ENCODE measurements at places on chromosomes 16 and 17.

DNA sequence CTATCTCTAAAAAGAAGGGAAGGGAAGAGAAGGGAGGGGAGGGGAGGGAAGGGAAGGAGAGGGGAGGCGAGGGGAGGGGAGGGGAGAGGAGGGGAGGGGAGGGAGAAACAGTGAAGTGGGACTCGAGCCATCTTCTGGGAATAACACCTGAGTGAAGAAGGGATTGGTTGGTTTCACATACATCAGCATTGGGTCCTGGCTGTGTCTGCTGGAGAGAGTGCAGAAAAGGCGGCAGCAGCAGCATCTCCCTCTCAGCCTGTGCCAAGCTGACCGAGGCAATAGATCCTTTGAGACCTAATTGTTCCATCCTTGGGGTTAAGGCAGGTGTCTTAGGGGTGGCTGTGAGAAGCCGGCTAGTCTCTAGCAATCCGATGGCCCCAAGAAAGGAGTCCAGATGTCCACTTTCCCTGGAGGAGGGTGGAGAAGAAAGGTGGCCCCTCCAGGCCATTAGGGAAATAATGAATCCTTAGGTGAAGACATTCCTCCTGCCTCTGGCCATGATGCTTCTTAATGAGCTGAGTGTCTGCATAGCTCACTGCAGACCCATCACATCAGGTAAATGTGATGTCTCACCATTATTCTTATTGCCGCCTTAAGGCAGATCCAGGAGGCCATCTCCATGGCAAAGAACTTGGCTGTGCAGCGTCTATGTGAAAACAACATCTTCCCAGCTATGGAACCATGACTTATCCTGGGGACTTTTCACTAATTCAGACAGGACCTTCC is 71.6 kb downstream of the WIPI1 start:
- peaks cover 41% of the 10 kb centered on the region for H3K4me1 ChIP-seq
- no peaks in the 10 kb centered on the region for H3K36me3 ChIP-seq
- no peaks in the 10 kb centered on the region for H3K27me3 ChIP-seq
- no peak overlapping the region for H3K4me3 ChIP-seq
- DNase-seq: no peak
- no peak overlapping the region for H3K27ac ChIP-seq

- H3K4me1 ChIP-seq: peaks cover 32% of the 10 kb centered on the region
- no peaks in the 10 kb centered on the region for H3K36me3 ChIP-seq
- no peaks in the 10 kb centered on the region for H3K27me3 ChIP-seq
Measured at GRCh38 chr17:77375108-77375916, 234.5 kb downstream of the SEC14L1 start.

DNA sequence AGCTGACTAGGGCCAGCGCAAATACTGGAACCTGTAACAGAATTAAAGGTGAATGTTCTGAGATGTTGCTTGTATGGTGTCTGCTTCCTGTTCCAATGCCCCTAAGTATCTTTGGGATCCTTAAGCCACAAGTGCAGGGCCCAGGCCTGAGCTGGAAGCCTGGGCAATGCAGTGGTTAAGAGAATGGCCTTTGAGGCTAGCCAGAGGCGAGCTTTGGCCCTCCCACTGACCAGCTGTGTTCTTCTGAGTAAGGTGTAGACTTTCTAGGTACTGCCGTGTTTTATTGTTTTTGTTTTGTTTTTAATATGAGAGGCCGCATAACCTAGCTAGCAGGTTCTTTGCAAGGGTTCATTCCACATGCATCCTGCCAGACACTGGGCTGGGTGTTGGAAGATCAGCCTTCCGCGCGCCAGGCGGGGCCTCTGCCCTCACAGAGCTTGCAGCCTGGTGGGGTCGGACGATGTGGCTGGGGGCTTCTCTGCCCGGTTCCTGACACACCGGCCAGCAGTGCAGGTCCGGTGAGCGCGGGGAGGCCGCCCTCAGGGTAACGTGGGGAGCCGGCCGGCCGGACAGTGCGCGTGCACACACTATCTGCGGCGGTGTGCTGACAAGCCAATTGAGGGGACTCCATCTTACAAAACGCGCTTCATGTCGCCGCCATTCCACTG is 551 bp upstream of the MLX start:
- peaks cover 33% of the 10 kb centered on the region for H3K4me1 ChIP-seq
- H3K36me3 ChIP-seq: no peaks in the 10 kb centered on the region
- H3K27ac ChIP-seq: peak overlapping the region; percentile 97
- DNase-seq: no peak

DNA sequence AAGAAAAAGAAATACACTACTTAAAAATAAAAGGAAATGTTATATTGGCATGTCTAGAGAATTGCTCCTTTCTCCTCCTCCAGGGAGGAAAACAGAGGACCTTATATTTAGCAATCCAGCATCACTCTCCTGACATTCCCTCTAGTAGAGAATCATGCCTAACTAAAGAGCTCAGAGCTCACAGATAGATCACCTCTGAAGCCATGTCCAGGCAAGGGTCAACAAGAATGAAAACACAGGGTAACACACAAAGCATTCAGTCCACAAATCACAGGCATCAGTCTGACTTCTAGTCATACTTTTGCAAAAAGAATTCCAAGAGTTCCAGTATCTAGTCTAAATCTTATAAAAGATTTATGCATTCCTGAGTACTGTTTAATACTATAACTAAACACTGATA is 4.4 kb upstream of the HASPIN start:
- peak overlapping the region; percentile 90 for H3K27ac ChIP-seq
- H3K27me3 ChIP-seq: no peaks in the 10 kb centered on the region
- H3K4me3 ChIP-seq: peak overlapping the region; percentile 66
- DNase-seq: no peak

- H3K4me3 ChIP-seq: no peak overlapping the region
- DNase-seq: no peak
- no peaks in the 10 kb centered on the region for H3K36me3 ChIP-seq
- peaks cover 13% of the 10 kb centered on the region for H3K27me3 ChIP-seq
- no peaks in the 10 kb centered on the region for H3K4me1 ChIP-seq
Measured at GRCh38 chr16:48125888-48126287, 29.9 kb downstream of the ABCC12 start.

- H3K36me3 ChIP-seq: no peaks in the 10 kb centered on the region
- DNase-seq: no peak
Measured at GRCh38 chr16:57606147-57606846, 22.1 kb upstream of the ADGRG1 start.

- H3K4me1 ChIP-seq: peaks cover 11% of the 10 kb centered on the region
- H3K27ac ChIP-seq: no peak overlapping the region
- peaks cover 14% of the 10 kb centered on the region for H3K27me3 ChIP-seq
Measured at GRCh38 chr17:50059256-50059655, 3.3 kb downstream of the ITGA3 start.

DNA sequence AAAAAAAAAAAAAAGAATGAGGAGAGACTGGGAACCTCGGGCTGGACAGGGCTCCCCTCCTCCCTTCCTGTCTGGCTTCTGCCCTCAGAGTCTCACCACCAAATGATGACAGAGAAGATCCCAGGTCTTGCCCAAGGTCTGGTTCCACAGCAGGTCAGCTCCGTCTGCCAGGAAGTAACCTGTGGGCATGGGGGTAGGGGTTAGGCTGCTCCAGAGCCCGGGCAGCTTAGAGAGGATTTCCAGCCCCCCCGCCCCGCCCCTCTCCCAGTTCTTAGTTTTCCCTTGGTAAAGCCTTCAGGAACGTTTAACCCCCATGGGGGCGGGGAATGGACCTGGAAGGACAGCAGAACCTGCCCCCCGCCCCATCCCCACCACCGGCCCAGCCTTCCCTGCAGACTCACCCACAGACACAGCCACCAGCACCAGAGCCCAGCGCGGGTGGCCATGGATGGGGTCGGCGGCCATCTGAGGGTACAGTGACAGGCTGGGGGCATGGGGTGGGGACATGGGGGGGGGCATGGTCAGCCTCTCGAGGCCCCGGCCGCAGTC is 700 bp downstream of the TLCD2 start:
- H3K4me3 ChIP-seq: no peak overlapping the region
- DNase-seq: peak; percentile 29
- no peak overlapping the region for H3K27ac ChIP-seq
- peaks cover 12% of the 10 kb centered on the region for H3K4me1 ChIP-seq

DNA sequence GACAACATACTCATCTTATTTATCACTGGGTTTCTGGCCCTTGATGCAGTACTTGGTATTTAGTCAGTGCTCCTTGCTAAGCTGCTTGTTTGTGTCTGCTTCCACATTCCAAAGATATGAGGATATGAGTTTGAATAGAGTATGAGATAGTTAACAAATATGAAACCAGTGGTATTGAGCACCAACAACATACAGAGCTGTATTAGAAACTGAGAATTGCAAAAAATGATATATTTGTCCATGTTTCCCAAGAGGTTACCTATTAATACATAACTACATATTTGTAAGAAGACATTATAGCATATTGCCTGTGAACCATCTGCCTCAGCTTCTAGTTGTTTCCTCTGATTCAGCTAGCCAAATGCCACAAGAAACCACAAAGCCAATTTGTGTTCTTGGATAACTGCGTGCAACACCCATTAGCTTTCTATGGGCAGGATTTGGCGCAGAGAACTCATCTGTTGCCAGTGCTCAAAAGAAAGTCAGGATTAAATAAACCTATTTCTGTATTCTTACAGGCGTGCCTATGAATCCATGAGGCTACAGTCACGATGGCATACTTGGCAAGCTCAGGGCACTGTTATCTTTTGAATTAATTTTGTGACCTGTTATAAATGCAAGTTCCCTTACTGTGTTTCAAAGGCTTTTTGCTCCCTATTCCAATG is 194.4 kb downstream of the MAP2K6 start:
- H3K4me3 ChIP-seq: no peak overlapping the region
- no peak overlapping the region for H3K27ac ChIP-seq
- no peaks in the 10 kb centered on the region for H3K36me3 ChIP-seq
- H3K27me3 ChIP-seq: peaks cover 8% of the 10 kb centered on the region
- peaks cover 2% of the 10 kb centered on the region for H3K4me1 ChIP-seq

DNA sequence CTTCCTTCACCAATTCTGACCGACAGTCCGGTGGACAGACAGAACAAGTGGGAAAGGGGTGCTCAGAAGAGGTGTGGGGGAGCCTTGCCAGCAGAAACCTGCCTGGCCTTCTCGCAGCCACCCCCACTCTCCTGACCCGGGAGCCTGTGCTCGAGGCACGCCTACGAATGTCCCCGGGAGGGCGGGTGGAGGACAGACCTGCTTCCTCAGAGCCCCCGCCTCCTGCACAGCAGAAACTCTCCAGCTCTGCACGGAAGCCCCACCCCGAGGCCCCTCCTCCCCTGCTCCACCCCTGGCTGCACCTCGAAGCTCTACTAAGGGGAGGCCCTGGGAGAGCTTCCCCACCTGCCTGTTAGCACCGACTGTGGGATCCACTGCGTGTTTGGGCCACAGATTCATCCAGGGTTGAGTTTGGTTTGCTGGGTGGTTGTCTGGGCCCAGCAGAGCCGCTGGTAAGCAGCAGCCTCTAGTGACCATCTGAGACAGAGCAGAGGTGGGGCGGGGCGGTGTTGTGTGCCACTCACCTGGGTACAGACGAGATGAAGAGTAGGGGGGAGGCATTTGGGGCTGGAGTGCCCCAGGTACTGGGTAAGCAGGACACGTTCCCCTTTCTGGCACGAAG is 6.2 kb downstream of the TAF1C start:
- DNase-seq: no peak
- peaks cover 14% of the 10 kb centered on the region for H3K4me1 ChIP-seq
- H3K27ac ChIP-seq: no peak overlapping the region
- no peak overlapping the region for H3K4me3 ChIP-seq

DNA sequence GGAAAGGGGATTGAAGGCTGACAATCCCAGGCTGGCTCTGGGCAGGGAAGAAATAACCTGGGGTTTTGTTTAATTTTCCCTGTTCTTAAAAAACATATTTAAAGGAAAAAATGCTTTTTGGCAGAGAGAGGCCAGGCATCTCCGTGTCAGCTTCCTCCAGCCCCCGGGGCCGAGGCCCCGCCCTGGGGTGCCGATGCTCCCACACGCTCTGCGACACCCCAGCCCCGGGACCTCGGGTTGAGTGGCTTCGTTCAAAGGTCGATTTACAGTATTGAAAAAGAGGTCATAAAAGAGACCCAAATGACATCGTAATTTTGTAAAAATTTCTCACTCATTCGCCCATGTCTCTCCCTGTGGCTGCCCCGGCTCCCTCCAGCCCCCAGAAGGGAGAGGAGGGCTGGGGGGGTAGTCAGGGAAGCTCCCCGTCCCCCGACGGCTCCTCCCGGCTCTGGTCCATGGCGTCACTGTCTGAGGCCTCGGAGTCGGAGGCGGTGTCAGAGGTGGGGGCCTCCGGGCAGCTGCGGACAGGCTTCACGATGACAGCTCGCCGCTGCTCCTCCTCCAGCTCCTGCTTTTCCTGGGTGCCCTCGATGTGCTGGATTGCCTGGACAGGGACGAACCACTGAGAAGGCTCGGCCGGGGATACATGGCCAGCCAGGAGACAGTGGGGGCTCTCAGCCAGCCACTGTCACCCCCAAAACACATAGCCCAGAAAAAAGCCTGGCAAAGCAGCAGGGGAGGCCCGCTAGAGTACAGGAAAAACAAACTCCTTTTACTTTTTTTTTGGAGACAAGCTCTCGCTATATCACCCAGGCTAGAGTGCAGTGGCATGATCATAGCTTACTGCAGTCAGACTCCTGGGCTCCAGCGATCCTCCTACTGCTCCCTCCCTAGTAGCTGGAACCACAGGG is 14.9 kb downstream of the TFAP4 start:
- no peaks in the 10 kb centered on the region for H3K27me3 ChIP-seq
- H3K4me1 ChIP-seq: peaks cover 12% of the 10 kb centered on the region
- H3K27ac ChIP-seq: no peak overlapping the region

GRCh38 chr17:47099451-47099986 is 89.6 kb downstream of the CDC27 start:
- no peak for DNase-seq
- no peaks in the 10 kb centered on the region for H3K36me3 ChIP-seq
- H3K27ac ChIP-seq: peak overlapping the region; percentile 89
- no peaks in the 10 kb centered on the region for H3K27me3 ChIP-seq

- peak overlapping the region; percentile 87 for H3K27ac ChIP-seq
- DNase-seq: peak; percentile 44
- H3K4me1 ChIP-seq: peaks cover 28% of the 10 kb centered on the region
- H3K36me3 ChIP-seq: peaks cover 5% of the 10 kb centered on the region
- H3K27me3 ChIP-seq: no peaks in the 10 kb centered on the region
- H3K4me3 ChIP-seq: no peak overlapping the region
Measured at GRCh38 chr17:65194670-65195334, 57.6 kb downstream of the RGS9 start.

- H3K36me3 ChIP-seq: no peaks in the 10 kb centered on the region
- H3K4me1 ChIP-seq: peaks cover 13% of the 10 kb centered on the region
- no peak for DNase-seq
- peaks cover 4% of the 10 kb centered on the region for H3K27me3 ChIP-seq
- H3K27ac ChIP-seq: peak overlapping the region; percentile 8
Measured at GRCh38 chr17:78891406-78892061, 11.5 kb downstream of the CEP295NL start.

Measured in natural killer cell treated with Interleukin-12 subunit alpha and Interleukin-12 subunit beta and Interleukin-15 and Interleukin-18, amount 100 ng/mL, for 72 hours (primary cell).